ENCODE measurements at places on chromosomes 4 and X. TPM values are rescaled to one million over a fixed set of nuclear protein-coding genes. Genes with fewer than 3 reads are reported as not detected.
A peak's percentile ranks its signal among the peaks of the same experiment; 100 is the strongest.

PSAPL1 gene
- not detected for total RNA-seq

DNA sequence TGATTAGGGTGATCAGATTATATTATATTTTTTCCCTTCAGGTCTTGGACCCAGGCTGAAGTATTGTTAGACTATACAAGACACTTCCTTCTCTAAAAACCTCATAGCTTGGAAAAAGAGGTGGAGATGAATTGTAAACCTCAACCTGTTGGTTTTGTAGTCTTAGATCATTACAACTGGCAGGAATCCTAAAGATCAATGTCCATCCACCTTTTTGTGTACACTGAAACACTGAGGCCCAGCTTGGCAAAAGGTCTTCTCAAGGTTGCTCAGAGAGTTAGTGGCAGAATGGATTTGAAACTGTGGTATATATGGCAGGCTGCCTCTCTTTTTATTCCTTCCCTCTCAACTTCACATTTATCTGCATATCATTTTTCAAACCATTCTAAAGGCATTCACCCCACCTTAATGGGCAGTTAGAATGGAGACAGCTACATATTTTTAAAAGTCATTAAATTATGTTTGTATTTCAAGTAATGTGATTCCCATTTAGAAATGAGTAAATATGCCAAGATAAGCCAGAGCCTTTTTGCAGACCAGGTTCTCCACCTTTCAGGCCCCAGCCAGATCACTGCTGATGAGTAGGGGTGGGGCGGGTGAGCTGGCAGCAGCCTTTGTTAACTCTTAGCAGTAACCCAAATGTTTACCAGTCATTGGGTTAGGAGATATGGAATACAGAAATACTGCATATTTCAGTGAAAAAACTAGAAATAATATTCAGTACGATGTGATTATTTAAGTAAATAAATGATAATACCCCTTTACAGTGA is 243.2 kb upstream of the F9 start:
- peak; percentile 23 for DNase-seq

GRCh38 chrX:77070202-77070918 is 376.8 kb upstream of the FGF16 start:
- DNase-seq = no peak

GRCh38 chrX:19303256-19303880 is 40.4 kb upstream of the PDHA1 start:
- peak; percentile 60 for DNase-seq

DNA sequence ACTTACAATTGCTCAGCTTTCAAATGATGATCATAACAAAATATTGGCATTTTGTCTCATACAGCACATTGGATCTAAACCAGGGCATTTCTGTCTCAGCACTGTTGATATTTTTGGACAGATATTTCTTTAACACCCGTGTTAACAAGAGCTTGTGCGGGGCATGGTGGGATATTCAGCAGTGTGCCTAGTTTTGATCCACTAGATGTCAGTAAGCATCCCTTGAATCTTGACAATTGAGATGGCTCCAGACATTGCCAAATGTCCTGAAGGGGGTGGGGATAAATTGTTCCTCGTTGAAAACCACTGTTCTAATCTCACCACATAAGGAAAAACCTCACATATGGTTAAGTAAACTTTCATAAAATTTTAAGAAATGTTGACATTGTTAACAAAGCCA is 806.3 kb downstream of the STIM2 start:
- DNase-seq = no peak

DNA sequence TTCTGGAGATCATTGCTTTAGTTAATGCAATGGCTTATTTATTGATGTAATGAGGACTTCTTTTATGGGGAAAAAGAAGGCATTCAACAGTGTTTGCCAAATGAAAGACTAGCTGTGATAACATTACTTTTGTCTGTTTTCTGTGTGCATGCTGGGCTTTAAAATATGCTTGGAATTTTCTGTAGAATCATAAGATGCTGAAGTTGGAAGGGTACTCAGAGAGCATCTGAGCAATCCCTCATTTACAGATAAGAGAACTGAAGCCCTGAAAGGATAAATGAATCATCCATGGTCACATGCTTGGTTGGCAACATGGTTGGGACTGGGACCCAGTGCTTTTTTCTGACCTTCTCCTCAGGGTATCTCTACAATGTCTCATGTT is 31.4 kb upstream of the PITX2 start:
- DNase-seq = no peak

LDOC1 gene
- 6.7 TPM for total RNA-seq

DNA sequence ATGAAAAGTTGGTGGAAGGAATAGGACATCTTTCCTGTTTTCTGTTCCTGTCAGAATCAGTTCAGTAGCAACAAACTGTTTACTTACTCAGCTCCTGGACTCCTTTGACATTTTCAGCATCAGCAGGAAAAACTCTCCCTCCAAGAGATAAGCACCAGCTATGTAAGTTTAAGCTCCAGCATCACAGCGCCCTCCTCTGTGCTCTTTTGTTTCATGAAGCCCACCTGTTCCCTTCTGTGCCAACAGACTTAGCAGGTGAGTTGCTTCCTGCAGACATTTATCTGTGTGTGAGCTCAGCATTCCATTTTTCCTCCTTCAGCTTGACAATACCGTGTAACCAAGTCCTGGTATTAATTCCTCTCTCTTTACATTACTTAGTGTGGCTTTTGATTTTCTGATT is 644.1 kb upstream of the AGA start:
- DNase-seq = no peak

DNA sequence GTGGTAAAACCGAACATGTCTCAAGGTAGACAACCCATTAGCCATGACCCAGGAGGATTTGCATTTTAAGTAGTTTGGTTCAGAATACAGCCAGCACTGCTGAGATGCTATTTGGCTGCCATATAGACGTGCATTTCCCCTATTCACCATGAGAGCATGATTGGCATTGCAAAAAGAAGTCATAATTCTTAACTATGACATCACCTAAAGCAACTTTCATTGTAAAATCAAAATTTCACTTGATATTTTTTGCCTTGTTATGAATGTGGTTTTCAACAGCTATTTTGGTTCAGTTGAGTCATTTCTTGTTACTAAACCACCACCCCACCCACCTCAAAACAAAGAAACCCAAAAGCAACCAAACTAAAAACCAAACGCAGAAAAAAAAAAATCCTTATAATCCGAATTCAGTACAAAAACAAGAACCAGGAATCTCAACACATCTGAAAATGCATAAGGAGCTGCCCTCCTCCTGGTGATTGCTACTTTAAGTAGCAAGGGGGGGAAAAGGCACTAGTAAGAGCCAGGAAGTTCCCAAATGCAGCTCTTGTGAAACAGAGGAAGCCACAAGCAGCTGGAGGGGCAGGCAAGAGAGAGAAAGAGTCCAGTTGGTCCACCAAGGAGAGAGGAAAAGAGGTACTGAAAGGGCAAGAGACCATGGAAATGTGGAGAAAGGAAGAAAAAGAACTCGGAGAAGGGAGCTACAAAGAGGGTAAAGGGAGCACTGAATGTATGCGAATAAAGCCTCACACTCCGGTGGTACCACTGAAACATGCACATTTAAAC is 3.1 kb downstream of the SLITRK4 start:
- no peak for DNase-seq

DNA sequence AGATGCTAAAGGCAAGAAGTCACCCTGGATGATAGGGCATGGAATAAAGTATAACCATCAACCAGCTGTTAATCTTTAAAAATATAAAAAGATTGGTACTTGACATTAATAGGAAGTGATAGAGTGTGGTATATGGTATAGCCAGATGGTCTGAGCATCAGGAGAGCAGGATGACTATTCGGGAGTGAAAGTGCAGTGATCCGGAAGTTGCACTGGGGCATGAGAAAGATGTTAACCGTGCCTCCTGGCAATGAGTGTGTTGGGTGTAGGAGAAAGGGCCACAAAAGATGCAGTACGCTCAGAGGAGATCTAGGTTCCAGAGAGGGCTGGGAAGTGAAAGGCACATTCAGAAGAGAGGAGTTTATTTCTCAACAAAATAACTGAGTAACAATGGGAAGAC is 65.0 kb downstream of the TSPAN7 start:
- DNase-seq = no peak

DNA sequence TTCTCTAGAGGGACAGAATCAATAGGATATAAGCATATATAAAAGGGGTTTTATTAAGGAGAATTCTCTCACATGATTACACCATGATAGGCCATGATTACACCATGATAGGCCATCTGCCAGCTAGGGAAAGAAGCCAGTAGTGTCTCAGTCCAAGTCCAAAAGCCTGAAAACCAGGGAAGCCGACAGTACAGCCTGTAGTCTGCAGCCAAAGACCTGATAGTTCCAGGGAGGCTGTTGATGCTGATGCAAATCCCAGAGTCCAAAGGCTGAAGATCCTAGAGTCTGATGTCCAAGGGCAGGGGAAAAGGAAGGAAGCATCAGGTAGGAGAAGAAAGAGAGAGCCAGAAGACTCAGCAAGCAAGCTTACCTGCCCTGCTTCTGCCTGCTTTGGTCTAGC is 411.3 kb upstream of the EMCN start:
- DNase-seq = no peak

GRCh38 chr4:25984796-25985195 is 70.8 kb downstream of the SMIM20 start:
- DNase-seq = no peak

DNA sequence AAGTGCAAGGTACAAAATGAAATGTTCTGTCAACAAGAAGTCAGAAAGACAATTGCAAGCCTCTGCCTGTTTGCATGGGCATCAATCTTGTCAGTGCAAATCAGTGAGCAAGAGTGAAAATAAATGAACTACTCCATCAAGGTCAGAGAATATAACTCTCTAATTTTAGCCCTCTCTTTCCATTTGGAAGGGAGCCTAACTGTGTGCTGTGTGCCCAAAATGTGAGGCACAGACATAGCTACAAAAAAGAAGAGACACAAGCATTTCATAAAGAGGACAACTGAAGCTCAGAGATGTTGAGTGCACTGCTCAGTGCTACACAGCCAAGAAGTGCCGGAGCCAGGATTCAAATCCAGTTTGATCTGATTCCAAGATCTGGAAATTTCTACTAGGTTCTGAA is 114.3 kb downstream of the SLC2A9 start:
- no peak for DNase-seq

GRCh38 chrX:19842542-19842941 is 44.9 kb downstream of the SH3KBP1 start:
- no peak for DNase-seq

SPANXN4 gene
- total RNA-seq = not detected

NAP1L3 gene
- 7.2 TPM for total RNA-seq
